ENCODE measurements at places on chromosomes 7 and 10.

GRCh38 chr10:72278668-72279393 is 5.1 kb downstream of the DDIT4 start:
- no peak for DNase-seq

- peak; percentile 7 for DNase-seq
Measured at GRCh38 chr10:92278996-92279696, 11.7 kb downstream of the CPEB3 start.

- DNase-seq = no peak
Measured at GRCh38 chr7:29296421-29296820, 101.8 kb downstream of the CHN2 start.

GRCh38 chr10:5423771-5424170 is 11.4 kb downstream of the NET1 start:
- DNase-seq = no peak

DNA sequence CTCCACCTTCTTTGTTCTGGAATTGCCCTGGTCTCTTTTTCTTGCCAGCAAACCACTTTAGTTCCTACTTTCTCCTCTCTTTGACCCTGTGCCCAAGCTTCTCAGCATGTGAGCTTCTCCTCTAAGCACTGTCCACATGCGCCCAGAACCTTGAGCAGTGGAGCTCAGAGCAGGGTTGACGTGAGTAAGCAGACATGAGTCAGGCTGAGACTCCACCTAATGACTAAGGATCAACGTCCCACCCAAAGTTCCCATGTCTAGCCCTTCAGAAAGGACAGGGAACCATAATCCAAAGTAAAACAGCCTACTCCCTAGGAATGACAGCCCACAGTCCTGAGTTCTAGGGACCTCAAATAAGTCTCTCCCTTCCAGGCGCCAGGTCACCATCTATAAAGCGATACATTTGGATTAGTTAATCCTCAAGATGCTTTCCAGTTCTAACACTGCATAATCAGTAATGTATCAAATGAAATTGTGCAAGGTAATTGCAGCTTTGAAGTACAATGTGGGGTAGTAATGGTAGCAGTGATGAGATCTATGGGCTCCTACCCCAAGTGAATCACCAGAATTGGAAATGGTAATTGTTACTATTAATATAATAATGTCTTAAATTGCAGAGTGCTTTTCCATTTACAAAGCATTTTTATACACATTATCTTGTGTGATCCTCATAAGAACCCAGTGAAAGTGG is 44.5 kb downstream of the KCNMA1 start:
- DNase-seq = peak; percentile 92

- DNase-seq = no peak
Measured at GRCh38 chr10:91596825-91597196, 36.1 kb downstream of the PPP1R3C start.

DNA sequence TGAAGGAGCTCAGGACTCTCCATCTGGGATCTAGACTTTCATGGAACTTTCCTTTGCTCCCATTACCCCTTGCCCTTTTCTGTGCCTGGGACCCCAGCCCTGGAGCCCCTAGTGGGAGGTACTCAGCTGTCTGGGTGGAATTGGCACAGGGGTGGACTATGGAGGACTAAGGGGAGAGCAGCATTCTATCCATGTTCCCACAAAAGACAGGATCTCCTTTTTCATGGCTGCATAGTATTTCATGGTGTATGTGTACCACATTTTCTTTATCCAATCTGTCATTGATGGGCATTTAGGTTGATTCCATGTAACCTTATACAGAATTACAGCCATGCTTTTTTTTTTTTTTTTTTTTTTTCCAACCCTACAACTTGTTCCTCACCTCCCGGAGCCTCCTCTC is 89.1 kb downstream of the GALNT17 start:
- DNase-seq = no peak

- DNase-seq = no peak
Measured at GRCh38 chr7:135862586-135863340, 114.2 kb upstream of the FAM180A start.

DNA sequence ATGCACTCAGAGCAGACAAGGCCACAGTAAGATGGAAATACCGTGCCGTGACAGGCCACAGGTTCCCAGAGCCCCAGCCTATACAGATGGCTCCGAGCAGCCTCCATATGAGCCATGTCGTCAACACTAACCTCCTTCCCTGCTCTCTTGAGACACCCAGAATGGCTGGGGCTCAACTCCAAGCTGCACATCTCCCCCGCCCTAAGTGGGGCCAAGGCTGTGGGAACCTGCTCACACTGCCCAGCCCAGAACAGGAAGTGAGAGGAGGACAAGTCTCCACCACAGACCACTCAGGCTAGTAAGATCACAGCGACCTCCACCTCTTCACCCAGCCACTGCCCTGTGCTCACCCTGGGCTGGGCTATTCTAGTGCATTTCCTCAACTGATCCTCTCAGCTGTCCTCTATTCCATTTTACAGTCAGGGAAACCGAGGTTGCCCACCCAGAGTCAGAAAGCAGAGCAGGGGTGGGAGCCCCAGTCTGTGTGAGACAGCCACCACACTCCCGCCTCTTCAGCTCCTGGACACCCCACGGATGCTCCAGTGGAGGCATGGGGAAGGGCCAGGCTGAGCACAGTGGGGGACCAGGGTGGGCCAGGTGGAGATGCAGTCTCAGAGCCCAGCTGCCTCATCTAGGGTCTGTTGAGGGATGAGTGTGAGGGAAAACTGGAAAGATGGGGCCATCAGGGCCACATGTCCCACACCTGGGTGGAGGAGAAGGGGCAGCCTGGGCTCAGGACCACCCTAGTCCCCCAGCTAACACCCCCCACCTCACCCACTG is 11.6 kb downstream of the GRID1 start:
- no peak for DNase-seq

- DNase-seq = no peak
Measured at GRCh38 chr7:128777156-128778123, 1.8 kb upstream of the OPN1SW start.

- DNase-seq = peak; percentile 56
Measured at GRCh38 chr7:121081327-121081936, 92.9 kb downstream of the CPED1 start.

DNA sequence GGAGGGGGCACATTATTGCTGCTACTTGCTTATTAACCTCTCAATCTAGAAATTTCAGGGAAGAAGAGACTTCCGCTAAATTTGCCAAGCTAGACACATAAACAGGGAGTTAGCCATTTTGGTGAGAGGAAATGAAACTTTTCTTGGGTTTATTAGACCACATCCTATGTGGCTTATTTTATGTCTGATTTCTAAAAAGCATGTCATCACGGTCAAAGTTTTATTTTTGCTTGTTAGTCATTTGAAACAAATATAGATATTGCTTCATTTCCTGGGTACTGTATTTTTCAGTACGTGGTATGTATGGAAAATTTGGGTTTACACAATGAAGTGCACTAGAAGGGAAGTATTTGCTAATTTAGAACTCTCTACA is 144.1 kb downstream of the TCF7L2 start:
- no peak for DNase-seq

DNA sequence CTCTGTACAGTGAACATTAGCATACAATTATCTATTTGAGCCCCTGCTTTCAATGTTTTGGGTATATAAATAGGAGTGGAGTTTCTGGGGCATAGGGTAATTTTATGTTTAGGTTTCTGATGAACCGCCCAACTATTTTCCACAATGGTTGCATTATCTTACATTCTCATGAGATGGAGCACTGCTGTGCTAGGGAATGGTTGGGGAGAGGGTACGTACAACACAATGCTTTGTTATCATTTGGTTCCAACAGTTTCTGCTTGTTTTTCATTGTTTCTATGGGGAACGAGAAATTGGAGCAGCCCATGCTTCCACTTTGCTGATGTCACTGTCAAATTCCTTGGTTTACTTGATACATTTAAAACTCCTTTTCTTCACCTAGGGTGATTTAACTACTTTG is 1115.3 kb downstream of the REEP3 start:
- no peak for DNase-seq
